Esophagus squamous epithelium (tissue), 5 donors: ENCODE measurements at places on chromosomes 13 and 19. TPM values are rescaled to one million over a fixed set of nuclear protein-coding genes. Genes with fewer than 3 reads are reported as not detected.

GRCh38 chr19:53818756-53819155 is 5.4 kb downstream of the NLRP12 start:
- no peaks in the 10 kb centered on the region for H3K27me3 ChIP-seq
- no peak for DNase-seq

- DNase-seq, result no peak
- no peaks in the 10 kb centered on the region for H3K27me3 ChIP-seq
- no peak overlapping the region for H3K27ac ChIP-seq
- no peaks in the 10 kb centered on the region for H3K4me1 ChIP-seq
- H3K4me3 ChIP-seq, result no peak overlapping the region
- H3K36me3 ChIP-seq, result no peaks in the 10 kb centered on the region
Measured at GRCh38 chr13:25738342-25739196, 313.2 kb downstream of the SHISA2 start.

- peaks cover 35% of the 10 kb centered on the region for H3K4me1 ChIP-seq
- H3K36me3 ChIP-seq, result no peaks in the 10 kb centered on the region
- DNase-seq, result no peak
- peak overlapping the region; percentile 45 for H3K27ac ChIP-seq
- H3K27me3 ChIP-seq, result no peaks in the 10 kb centered on the region
Measured at GRCh38 chr19:51726049-51726448, 2.3 kb upstream of the HAS1 start.

DNA sequence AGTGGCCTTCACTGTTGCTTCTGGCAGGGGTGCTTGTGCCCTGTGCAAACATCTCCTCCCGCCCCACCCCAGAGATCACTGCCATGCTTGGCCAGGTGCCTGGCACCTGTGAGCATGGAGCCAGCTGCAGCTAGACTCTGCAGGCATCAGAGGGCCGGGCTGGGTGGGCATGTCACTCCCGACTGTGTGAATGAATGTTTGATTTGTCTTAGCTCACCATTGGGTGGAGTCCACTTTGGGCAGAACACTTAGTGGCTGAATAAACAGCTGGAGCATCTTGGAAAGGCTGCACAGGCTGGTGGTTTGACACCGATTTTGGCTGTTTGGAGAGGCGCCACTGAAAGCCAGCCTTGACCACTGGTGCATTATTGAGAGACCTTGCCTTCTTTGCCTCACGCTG is 267.3 kb downstream of the DLEU7 start:
- no peak for DNase-seq
- H3K27me3 ChIP-seq, result no peaks in the 10 kb centered on the region
- no peaks in the 10 kb centered on the region for H3K4me1 ChIP-seq
- H3K36me3 ChIP-seq, result no peaks in the 10 kb centered on the region

DNA sequence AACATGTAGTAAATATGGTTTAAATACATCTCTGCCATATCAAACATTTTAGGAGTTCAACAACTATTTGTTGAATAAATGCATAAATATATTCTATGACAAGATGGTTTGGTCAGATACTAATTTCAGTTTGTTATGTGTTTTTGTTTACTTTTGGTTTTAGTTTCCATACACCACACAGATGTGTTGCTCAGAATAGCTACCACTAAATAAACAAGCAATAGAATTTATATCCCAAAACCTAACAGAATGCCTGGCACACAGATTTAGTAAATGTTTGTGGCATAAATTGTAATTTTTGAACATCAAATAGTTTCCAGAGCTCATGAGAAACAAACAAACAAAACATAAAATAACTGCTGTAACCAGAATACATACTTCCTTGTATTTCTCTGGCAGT is 126.8 kb upstream of the ATXN8OS start:
- no peaks in the 10 kb centered on the region for H3K36me3 ChIP-seq
- no peak for DNase-seq
- H3K4me3 ChIP-seq, result no peak overlapping the region
- no peak overlapping the region for H3K27ac ChIP-seq
- no peaks in the 10 kb centered on the region for H3K27me3 ChIP-seq

DNA sequence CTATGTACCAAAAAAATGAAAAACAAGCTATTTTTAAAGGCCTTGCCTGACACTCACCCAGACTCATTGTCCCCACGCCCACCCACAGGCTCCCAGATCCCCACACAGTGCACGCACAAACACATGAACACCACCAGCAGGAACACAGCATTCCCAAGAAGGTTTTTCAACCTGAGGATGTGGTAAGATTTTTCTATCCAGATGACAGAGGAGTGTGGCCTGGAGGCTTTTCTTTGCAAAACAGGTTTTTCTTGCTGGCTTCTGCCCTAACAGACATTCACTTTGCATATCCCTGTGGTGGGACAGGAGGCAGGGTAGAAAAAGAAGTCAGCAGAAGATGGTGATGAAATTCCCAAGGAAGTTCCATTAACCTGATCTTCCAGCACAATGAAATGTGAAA is 97.8 kb downstream of the KLF12 start:
- no peaks in the 10 kb centered on the region for H3K27me3 ChIP-seq
- H3K27ac ChIP-seq, result no peak overlapping the region
- H3K36me3 ChIP-seq, result no peaks in the 10 kb centered on the region
- H3K4me1 ChIP-seq, result peaks cover 15% of the 10 kb centered on the region

GRCh38 chr19:3556978-3557460 is 367 bp downstream of the MFSD12 start:
- peak overlapping the region; percentile 76 for H3K4me3 ChIP-seq
- H3K27me3 ChIP-seq, result no peaks in the 10 kb centered on the region
- no peak for DNase-seq
- H3K36me3 ChIP-seq, result no peaks in the 10 kb centered on the region
- peaks cover 25% of the 10 kb centered on the region for H3K4me1 ChIP-seq

LRRC4B gene
- 1.5 TPM for total RNA-seq

GRCh38 chr13:25980255-25980654 is 71.6 kb downstream of the SHISA2 start:
- H3K4me1 ChIP-seq, result no peaks in the 10 kb centered on the region
- no peak overlapping the region for H3K4me3 ChIP-seq
- no peak for DNase-seq
- no peaks in the 10 kb centered on the region for H3K27me3 ChIP-seq
- no peak overlapping the region for H3K27ac ChIP-seq
- H3K36me3 ChIP-seq, result no peaks in the 10 kb centered on the region

PSG6 gene
- total RNA-seq, result not detected

GRCh38 chr13:59829690-59830089 is 334.0 kb downstream of the DIAPH3 start:
- H3K4me1 ChIP-seq, result no peaks in the 10 kb centered on the region
- no peak overlapping the region for H3K27ac ChIP-seq
- H3K27me3 ChIP-seq, result no peaks in the 10 kb centered on the region
- no peaks in the 10 kb centered on the region for H3K36me3 ChIP-seq
- H3K4me3 ChIP-seq, result no peak overlapping the region

- DNase-seq, result no peak
- H3K27me3 ChIP-seq, result no peaks in the 10 kb centered on the region
- H3K27ac ChIP-seq, result peak overlapping the region; percentile 69
- no peaks in the 10 kb centered on the region for H3K36me3 ChIP-seq
Measured at GRCh38 chr13:73607489-73608156, 526.6 kb downstream of the KLF12 start.

- peak within 1 kb of the TSS; percentile 30 for H3K4me3 ChIP-seq
- H3K27me3 ChIP-seq, result no peaks in the 10 kb centered on the region
- H3K27ac ChIP-seq, result no peak within 1 kb of the TSS
Measured at GRCh38 chr19:58033741-58034476, at the start of gene ZSCAN1. TSS of gene ZSCAN1 (plus strand) at chr19:58034025. CDS start at chr19:58037837, 3,812 bp downstream.

GRCh38 chr13:50140153-50140552 is 124.9 kb downstream of the KCNRG start:
- no peaks in the 10 kb centered on the region for H3K4me1 ChIP-seq
- DNase-seq, result no peak
- no peak overlapping the region for H3K4me3 ChIP-seq
- no peaks in the 10 kb centered on the region for H3K36me3 ChIP-seq
- H3K27me3 ChIP-seq, result no peaks in the 10 kb centered on the region

GRCh38 chr19:6590258-6590826 is 608 bp downstream of the CD70 start:
- H3K36me3 ChIP-seq, result no peaks in the 10 kb centered on the region
- H3K27ac ChIP-seq, result no peak overlapping the region
- H3K4me1 ChIP-seq, result peaks cover 11% of the 10 kb centered on the region
- no peak for DNase-seq
